ENCODE measurements at places on chromosomes 7 and 10.

GRCh38 chr7:38186593-38187314, 8.7 kb downstream of the STARD3NL start:
- no peak for DNase-seq

GRCh38 chr10:108902619-108903285, 1020.6 kb downstream of the XPNPEP1 start:
- DNase-seq: no peak

- no peak for DNase-seq
Observed at GRCh38 chr7:20030915-20031362, 186.2 kb downstream of the MACC1 start.

GRCh38 chr7:128672927-128673517, 930 bp downstream of the GARIN1A start:
- no peak for DNase-seq

DNA sequence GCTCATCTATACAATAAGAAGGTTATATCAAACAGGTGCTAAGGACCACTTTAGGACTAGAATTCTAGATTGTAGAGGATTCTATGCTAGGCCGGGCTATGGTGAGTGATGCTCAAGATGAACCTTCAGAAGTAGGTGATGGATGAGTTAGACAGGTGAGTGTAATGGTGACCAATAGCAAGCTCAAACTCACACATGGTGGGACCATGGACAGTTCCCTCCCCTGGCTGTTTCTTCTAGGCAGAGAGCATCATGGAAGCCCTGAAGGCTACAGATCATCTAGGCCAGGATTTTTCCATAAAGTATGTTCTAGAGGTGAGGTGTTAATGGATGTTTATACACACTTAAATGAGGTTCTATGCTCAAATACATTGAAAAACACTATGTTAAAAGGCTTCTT, 162.2 kb upstream of the WDR11 start:
- DNase-seq: no peak

DNA sequence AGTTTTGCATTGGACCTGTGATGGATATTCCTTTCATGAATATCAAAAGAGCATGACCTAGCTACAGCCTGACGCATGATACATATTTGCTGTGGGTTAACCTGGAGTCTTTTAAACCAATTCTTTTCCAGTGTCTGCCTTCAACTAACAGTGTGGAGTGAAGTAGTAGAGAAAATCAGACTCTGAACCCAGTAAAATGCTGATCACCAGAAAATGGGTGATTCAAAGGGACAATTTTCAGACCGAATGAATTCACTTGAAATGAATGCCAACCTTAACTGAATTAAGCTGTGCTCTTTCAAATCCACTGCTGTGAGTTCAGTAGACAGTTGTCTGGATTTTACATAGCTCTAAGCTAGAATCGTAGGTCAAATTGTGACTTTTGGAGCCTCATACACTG, 123.0 kb downstream of the CDK14 start:
- DNase-seq: no peak

DNA sequence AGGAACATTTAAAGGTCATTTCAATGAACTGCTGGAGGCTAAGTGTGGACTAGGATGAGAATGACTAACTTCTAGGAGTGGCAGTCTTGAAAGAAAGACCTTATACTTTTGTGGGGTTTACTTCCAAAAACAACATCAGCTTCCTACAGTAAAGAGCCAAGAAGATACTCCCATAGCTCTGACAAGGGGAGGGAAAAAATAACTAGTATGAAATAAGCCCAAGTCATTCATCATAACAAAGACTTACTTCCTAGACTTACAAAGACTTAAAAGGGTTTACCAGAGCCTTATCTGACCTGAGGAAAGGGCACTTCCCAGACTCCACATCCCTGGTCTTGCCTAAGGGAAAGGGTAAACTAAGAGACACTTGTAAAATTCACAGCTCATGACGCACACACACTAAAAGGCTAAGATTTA, 31.7 kb downstream of the ARHGAP12 start:
- no peak for DNase-seq

- DNase-seq: no peak
Observed at GRCh38 chr7:141118767-141119166, 44.9 kb downstream of the TMEM178B start.

DNA sequence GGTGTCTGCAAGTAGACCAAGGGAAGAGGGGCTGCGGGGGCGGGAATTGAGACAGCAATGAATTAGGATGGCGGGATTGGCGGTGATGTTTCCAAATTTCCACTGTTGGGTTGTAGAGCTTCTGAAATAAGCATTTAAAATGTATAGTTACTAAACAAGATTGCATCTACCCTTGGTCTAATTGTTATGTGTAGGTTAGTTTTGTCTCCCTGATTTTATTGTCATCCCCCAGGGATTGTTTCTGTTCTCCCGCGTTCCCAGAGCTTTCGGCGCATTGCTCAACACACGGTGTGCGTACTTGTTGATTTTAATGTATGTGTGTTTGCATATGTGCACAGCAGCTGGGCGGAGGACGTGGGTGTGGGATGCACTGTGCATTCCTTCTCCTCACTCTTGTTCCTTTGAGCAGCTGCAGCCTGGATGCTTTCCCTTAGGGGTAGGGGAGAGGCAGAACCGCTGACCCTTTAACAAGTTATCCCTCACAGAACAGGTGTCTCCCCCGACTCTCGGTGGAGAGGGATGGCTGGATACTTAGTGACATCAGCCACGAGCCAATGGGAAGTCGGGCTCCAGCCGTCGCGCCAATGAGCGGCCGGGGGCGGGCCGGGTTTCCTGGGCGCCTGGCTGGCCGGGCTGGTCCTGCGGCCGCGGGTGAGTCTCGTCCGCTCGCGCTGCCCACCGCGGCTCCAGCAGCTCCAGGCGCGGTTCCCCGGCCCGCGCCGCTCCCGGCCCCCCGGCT, at the start of gene TSPAN33:
Gene TSPAN33, plus strand, starts transcription at position 613 of the 739 bp plus-strand sequence. CDS start 274 bp downstream, outside the sequence.
- DNase-seq: peak; percentile 85

DNA sequence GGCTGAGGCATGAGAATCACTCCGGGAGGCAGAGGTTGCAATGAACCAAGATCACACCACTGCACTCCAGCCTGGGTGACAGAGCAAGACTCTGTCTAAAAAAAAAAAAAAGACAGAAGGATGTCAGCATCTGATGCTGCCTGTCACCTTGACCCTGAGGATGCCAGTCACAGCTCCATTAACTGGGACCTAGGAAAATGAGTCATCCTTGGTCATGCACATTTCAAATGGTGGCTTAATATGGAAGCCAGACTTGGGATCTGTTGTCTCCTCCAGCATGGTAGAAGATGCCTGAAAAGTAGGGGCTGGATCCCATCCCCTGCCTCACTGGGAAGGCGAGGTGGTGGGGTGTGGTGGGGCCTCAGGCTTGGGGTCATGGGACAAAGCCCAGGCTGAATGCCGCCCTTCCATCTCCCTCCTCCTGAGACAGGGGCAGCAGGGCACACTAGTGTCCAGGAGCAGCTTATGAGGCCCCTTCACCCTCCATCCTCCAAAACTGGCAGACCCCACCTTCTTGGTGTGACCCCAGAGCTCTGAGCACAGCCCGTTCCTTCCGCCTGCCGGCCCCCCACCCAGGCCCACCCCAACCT, 1.3 kb downstream of the NOS3 start:
- no peak for DNase-seq

- DNase-seq: no peak
Observed at GRCh38 chr7:3280946-3281656, 20.0 kb upstream of the SDK1 start.

DNA sequence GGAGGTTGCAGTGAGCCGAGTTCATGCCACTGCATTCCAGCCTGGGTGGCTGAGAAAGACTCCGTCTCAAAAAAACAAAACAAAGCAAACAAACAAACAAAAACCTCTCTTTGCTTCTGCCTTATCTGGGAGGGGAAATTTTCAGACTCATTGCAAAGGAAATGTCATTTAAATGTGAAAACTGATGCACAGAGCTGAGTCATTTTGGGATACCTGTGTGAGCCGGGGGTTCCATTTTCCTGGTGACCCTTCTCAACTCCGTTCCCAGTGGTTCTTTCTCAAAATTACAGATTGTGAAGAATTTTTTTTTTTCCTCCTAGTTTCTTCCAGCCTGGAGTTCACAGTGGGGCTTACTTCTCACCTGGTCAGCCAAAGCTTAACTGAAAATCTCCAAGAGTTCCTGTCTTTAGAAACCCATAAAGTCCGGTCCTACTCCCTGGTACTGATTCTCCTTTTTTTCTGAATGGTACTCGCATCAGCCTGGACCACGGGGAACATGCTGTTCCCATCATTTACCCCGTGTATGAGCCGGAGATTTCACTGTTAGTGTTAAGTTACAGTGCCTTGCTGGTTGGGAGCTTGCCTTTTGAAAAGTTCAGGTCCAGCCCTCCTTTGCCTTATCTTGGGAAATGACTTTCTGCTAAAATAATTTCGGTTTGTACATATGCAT, 56.9 kb downstream of the RBM20 start:
- DNase-seq: no peak

DNA sequence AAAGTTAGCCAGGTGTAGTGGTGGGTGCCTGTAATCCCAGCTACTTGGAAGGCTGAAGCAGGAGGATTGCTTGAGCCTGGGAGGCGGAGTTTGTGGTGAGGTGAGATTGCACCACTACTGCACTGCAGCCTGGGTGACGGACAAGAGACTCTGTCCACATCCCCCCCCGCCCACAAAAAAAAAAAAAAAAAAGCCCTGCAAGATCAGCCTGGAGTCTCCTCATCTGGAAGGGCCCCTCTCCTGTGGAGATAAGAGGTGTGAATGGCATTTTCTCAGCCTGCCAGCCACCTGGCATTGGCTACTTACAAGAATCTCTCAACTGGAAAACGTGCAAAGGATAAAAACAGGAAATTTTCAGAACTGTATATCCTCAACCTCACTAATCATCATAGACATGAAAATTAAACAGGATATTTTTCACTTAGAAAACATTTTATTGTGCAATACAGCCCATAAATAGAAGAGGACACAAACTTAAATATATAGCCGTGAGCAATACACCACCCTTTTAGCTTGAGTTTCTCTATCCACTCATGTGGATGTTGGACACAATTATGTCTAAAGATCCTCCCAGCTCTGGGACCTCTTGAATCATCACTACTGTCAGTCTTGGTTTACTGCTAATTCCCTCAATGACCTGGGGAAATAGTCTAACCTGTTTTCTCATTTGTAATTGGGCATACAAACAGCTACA, 11.3 kb upstream of the TSPAN15 start:
- no peak for DNase-seq

DNA sequence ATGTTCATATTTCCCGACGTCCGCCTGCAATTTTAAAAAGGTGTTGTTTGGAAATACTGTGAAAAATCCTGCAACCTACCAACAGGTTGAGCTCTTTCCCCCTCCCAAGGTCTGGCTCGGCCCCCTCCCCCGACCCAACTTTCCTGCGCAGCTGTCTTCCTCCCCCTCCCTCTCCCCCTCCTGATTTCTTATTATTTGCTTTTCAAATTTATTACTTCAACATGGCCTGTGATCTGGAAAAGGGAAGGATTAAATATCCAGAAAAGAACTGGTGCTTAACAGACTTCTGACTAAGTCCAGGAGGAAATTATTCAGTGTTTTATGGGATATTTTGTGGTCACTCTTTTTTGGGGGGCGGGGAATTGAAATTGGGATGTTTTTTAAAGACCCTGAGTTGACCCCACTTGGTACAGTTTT, 2.4 kb downstream of the ARID5B start:
- no peak for DNase-seq

DNA sequence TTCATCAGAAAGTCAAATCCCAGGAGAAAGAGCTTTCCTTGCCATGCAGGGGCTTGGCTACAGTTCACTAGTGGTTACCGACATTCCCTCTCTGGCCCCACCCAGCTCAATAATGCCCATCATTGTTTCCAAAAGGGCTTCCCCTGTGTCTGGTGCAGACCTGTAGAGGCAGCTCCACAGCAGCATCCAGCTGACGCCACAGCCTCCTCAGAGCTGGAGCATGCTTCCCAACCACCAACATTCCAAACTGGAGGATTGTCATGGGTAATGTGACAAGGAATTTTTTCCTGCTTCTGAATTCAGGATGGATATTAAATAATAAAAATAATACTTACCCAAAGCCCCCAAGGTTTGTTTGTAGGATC, 77.4 kb downstream of the ZNF365 start:
- DNase-seq: no peak

- no peak for DNase-seq
Observed at GRCh38 chr10:86393862-86394455, 27.4 kb upstream of the GRID1 start.

- no peak for DNase-seq
Observed at GRCh38 chr10:102863660-102864059, 5.6 kb upstream of the AS3MT start.

DNA sequence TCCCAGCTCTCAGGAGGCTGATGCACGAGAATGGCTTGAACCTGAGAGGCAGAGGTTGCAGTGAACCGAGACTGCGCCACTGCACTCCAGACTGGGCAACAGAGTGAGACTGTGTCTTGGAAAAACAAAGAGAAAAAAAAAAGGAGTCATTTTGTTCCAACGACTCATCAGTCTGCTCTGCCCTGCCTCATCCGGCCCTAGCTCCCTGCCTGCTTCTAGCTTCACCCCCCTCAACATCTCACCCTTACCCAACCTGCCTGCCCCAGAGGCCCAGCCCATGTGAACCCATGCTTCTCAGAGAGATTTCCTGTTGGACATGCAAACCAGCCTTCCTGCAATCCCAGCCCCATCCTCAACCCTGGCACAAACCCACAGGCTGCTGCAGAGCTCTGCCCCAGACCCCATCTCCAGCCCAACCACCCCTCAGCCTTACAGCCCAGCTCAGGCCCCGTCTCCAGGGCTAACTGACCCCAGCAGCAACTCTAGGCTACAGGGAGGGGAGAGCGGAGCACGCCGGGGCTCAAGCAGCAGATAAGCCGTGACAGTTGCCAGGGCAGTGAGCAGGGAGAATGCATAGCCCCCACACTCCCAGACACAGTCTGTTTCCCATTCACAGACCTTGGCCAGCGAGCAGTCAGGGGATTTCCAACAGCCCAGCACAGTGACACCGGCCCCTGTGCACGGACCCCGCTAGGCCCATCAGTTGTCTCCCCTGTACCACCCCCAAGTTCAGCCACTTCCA, 86.0 kb upstream of the KCTD7 start:
- no peak for DNase-seq

DNA sequence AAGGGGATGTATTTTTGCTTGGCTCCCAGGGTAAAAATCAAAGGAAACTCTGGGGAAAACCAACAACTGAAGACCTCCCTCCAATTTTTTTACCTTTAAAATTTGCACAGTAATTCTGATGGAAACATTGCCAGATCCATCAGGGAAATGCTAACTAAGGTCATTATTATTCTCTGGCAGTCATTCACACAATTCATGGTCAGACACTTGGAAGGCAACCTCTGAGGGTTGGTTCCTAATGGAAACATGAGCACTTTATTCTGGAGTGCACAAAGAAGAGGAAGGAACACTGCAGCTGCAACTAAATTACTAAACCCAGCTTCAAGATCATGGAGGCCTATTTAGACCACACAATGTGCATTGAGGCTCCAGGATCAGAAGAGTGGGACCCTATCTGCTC, 34.2 kb downstream of the SRI start:
- no peak for DNase-seq

DNA sequence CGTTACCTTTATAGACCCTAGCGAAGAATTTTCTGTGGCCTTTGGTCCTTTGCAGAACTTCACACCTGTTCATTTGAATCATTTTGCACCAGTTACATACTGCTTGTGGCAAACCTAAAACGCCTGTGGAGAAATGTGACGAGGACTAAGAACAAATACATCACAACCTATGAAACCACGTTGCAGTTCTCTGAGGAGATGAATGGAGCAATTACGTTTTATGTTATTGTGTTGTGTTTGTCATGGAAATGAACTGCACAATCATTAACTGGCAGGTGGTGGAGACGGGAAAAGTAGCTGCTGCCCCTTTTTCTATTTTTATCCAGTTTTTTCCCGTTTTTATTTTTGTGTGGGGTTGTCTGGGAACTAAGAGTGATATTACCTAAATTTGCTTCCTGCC, 505.5 kb downstream of the SDK1 start:
- DNase-seq: no peak

- no peak for DNase-seq
Observed at GRCh38 chr10:19811540-19811939, 4.7 kb upstream of the PLXDC2 start.
